Activated CD4-positive, alpha-beta T cell treated with anti-CD3 and anti-CD28 coated beads, Interleukin-2, amount 50 U/mL, for 24 hours (primary cell): ENCODE measurements at places on chromosomes 4 and X.

- DNase-seq, result no peak
Measured at GRCh38 chr4:24489870-24490269, 94.5 kb downstream of the DHX15 start.

DNA sequence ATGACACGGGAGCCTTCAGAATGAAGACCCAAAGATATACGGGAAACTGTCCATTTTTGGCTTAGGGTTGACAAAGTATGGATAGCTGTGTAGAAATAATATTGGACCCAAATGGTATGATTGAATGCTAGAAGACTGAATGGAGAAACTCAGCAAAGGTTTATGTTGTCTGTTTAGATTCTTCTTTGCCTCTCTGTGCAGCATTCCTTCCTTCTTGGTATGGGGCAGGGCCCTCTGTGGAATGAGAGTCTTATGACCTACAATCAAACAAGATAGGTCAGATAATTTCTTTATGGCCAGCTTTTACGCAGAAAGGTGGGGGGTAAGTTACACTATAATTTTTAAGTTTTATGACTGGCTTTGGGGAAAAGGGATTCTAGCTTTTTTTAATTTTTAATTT lies 124.3 kb downstream of the PCDH10 start:
- no peak for DNase-seq

GRCh38 chr4:103915224-103915869 lies 195.6 kb upstream of the TACR3 start:
- no peak for DNase-seq

DNA sequence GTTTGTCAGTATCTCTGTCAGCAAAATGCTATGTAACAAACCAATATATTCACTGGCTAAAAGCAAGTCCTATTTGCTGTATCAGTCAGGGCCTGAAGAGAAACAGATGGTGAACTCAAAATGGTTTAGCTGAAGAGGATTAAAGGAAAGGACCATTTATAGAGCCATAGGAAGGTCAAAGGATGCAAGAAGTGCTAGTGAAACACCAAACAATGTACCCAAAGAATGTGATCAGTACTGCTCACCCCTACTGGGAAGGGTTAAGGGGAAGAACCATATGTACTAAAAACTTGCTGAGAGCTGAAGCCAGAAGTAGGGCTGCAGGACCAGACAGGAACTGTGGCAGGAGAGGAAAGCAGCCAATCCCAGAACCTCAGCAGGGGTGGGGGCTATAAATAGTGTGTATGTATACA lies 479.3 kb downstream of the INPP4B start:
- no peak for DNase-seq

DNA sequence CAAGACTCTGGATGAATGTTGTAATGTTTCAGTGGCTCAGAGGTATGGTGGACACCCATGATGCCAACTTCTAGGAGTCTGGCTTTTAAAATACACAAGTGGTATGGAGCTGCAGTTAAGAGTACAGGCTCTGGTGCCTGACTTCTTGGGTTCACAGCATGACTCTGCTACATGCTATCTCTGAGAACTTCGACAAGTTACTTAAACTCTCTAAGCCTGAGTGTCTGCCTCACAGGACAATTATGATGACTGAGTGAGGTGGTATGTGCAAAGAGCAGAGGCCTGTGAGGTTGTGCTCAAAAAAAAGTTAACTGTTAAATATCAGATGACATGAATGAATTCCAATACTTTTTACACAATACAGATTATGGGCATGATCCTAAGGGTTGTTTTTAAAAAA lies 90.9 kb upstream of the SRD5A3 start:
- no peak for DNase-seq

DNA sequence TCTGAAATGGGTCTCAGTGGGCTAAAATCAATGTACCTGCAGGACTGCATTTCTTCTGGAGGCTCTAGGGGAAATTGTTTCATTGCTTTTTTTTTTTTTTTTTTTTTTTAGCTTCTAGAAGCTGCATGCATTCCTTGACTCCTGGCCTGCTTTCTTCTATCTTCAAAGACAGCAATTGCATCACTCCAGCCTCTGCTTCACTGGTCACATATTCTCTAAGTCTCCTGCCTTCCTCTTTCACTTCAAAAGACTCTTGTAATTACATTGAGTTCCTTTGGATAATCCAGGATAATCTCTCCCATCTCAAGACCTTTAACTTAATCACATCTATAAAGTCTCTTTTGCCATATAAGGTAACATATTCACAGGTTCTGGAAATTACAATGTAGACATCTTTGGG lies 11.3 kb upstream of the PCYT1B start:
- DNase-seq, result no peak

DNA sequence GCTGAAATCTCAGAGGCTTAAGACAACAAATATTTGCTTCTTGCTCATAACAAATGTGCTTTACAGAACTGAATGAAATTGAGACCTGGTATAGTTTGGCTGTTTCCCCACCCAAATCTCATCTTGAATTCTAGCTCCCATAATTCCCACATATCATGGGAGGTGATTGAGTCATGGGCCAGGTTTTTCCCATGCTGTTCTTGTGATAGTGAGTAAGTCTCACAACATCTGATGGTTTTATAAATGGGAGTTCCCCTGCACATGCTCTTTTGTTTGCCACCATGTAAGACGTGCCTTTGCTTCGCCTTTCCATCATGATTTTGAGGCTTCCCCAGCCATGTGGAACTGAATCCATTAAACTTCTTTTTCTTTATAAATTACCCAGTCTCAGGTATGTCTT lies 221.1 kb upstream of the DIPK2B start:
- DNase-seq, result no peak

DNA sequence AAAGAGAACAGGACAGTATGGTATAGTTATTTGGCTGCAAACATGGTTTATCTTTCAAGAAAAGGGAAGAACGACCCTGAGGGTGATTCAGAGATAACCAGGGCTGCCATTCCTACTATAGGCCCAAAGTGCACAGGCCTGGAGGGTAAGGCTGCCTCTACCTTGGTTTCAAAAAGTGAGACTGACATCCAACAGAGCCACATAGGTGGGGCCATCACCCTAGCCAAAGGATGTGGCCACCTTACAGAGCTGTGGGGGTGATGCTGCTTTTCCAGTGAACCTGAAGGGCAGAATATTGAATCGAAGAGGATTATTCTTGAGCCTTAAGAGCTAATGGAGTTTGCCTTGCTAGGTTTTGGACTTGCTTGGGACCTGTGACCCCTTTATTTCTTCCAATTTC lies 15.7 kb downstream of the SH2D1A start:
- DNase-seq, result no peak

GRCh38 chrX:115368876-115369275 lies 79.4 kb downstream of the LUZP4 start:
- no peak for DNase-seq

DNA sequence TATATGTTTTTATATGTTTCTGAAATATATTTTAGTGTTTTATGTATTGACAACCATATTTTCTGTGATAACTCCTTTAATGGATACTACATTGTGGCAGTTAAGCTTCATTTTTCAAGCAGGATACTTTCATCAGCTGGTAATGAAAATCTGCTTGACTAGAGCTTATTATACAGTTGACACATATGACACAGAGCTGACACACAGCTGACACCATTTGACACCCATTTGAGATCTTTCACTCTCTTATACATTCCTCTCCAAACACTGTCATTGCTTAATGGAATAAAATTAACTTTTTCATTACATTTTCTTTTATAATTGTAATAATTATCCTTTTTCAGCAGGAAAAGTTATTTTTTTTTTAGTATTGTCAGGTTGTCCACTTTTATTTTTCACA lies 561.1 kb upstream of the NDST4 start:
- no peak for DNase-seq

GRCh38 chr4:45865781-45866180 lies 258.1 kb downstream of the GABRG1 start:
- no peak for DNase-seq

DNA sequence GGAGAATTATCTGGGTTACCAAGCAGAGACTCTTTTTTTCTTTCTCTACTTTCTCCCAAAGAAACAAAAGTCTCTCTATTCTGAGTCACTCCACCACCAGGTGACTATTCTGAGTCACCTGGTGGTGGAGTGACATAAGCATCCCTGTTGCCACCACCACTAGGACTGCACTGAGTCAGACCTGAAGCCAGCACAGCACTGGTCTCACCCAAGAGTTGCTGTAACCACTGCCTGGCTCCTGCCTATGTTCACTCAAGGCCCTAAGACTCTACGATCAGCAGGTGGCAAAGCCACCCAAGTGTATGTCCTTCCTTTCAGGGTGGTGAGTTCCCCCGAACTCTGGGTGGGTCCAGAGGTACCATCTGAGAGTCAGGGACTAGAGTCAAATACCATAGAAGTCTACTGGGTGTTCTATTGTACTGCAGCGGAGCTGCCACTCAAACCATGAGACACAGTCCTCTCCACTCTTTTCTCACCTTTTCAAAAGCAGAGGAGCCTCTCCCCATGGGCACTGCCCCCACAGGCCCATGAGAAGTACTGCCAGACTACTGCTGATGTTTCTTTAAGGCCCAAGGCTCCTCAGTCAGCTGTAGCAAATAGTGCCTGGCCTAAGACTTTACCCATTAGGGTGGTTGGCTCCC lies 209.6 kb upstream of the IRS4 start:
- no peak for DNase-seq

DNA sequence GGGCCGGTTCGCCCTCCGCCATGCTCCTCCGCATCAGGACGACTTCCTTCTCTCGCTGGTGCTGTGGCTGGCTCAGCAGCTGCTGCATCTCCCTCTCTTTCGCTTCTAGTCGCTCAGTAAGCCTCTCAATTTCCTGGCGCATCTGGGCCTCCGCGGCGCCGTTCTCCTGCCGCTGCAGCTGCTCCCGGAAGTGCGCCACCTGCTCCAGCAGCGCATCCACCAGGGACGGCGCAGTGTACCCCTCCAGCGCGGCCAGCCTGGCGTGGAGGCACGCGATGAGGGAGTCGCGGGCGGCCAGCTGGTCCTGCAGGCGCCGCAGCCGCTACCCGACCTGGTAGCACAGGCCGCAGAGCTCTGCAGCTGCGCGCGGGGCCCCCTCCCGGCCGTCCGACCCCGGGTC lies 97.4 kb upstream of the MED14 start:
- no peak for DNase-seq

DNA sequence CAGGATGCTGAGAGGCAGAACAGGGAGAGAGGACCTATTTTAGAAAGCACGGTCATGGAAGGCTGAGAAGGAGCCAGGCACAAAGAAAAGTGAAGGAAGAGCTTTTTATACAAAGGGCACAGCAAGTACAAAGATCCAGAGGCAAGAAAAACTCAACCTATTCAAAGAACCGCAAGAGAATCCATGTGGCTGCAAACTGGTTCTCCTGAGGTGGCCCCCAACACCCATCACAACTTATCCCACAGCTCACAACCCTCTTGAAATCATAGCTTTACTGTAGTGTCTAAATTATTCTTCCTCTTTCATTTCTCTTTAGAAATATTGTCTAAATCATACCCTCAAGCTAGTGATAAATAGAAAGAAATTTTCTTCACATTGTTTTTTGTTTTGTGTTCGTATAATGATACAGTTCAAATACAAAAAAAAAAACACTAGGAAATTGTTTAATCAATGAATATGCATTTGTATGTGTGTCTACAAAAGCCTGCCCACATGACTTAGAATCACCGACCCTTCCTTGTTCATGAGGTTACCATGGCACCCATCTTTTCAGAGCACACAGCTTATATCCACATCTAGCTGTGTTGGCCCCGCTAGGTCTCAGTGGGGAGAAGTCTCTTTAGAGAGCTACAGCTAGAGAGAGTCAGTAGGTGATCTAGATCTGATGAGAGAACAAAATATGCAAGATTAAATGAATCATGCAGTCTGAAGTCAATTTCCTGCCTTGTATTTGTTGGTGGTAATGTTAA lies 126.9 kb upstream of the DCLK2 start:
- DNase-seq, result no peak

GRCh38 chrX:132271311-132271778 lies 52.1 kb upstream of the RAP2C start:
- DNase-seq, result no peak

DNA sequence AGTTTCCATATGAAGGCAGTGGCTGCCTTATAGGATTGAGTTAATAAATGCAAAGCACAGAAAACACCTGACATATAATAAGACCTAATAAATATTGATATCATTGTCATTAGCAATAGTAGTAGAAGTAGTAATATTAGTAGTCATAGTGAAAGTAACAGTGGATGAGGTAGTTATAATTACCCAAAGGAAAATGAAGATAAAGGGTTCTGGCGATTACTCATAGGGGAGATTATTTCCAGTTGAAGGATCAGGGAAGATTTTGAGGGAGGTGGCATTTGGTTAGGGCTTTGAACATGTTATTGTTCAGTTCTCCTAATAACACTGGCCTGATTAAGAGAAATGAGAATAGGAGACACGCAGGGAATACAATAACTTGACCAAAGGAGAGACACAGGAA lies 131.9 kb upstream of the GPRIN3 start:
- no peak for DNase-seq

- DNase-seq, result no peak
Measured at GRCh38 chrX:138847930-138848329, 136.4 kb upstream of the FGF13 start.

GRCh38 chr4:117900832-117901231 lies 133.5 kb upstream of the NDST3 start:
- DNase-seq, result no peak

DNA sequence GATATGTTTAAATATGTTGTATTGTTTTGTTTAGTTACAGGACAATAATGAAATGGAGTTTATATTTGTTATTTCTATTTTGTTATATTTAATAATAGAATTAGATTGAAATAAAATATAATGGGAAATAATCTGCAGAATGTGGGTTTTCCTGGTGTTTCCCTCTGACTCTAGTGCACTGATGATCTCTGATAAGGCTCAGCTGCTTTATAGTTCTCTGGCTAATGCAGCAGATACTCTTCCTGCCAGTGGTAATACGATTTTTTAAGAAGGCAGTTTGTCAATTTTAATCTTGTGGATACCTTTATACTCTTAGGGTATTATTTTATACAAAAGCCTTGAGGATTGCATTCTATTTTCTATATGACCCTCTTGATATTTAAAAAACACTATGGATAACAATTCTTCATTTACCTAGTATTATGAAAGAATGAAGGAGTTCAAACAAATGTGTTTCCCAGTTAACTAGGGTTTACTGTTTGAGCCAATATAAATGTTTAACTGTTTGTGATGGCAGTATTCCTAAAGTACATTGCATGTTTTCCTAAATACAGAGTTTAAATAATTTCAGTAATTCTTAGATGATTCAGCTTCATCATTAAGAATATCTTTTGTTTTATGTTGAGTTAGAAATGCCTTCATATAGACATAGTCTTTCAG lies 26.9 kb downstream of the NUDT6 start:
- no peak for DNase-seq

DNA sequence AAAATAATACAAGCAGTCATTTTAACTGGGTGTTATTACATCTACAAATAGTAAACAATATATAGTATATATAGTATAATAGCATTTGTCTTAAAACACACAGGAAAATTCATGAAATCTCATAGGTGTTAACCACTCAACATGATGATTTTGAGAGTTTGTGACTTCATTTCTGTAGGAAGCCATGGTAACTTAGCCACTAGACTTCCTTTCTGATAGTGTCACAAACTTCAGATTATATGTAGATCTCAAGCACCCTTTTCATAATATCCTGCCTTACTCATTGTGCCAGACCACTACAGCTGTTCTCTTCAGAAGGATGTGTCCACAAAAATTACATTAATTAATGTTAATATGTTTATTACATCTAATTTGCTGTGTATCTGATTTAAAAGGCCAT lies 1250.6 kb downstream of the ADGRL3 start:
- DNase-seq, result no peak

- no peak for DNase-seq
Measured at GRCh38 chr4:24428850-24429249, 155.5 kb downstream of the DHX15 start.

GRCh38 chrX:97895751-97896150 lies 1012.0 kb downstream of the RPA4 start:
- no peak for DNase-seq

GRCh38 chrX:100911731-100912130 lies 17.0 kb downstream of the XKRX start:
- no peak for DNase-seq
